ENCODE measurements at places on chromosomes 6 and 20.

GRCh38 chr6:139271056-139271455 is 20.7 kb downstream of the TXLNB start:
- peak; percentile 39 for DNase-seq

DNA sequence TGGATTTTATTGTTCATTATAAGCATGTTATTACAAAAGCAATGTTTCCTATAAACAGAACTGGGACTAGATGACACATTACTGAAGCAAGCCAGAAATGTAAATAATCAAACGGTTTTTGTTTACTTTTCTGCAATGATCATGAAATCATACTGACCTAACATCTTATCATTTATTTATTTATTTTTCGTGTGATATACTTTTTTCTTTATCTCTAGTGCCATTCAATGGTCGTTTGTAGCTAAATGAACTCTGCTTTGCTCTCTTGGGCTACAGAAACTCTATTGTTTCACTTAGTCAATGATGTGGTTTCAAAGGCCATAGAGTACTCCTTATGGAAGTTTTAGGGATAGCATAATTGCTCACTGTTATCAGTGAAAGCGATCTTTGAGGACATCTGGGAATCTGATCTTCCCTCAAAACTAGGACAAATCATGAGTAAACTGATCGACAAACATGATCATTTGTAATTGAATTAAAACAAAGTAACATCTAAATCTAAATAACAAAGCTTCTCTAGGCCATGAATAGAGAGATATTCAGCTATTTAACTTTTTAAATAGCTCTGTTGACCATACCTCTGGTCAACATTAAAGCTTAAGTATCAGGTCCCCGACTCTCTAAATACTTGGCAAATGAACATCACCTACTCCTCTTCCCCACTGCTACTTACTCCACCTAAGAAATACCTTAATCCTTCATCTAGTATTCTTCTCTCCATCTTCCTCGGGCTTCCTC is 933.4 kb downstream of the TFAP2A start:
- DNase-seq, result peak; percentile 42

GRCh38 chr6:138492871-138493270 is 6.4 kb downstream of the NHSL1 start:
- no peak for DNase-seq

- DNase-seq, result no peak
Measured at GRCh38 chr6:816510-817084, 123.7 kb upstream of the EXOC2 start.

DNA sequence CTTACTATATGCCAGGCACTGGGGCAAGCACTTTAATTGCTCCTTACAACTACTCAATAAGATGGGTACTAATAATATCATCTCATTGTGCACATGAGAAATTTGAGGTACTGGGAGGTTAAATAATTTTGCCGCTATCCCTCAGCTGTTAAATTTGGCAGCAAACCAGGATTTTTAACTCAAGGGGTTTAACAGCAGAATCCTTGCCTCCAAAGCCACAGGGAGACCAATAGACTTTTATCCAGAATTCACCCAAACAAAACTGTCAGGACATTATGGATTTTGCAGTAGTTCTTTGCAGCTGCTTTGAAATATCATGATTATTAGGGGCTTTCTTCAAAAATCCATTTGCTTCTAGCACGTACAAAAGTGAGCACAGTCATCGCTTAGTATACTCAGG is 136.2 kb downstream of the RPS12 start:
- DNase-seq, result no peak

GRCh38 chr6:36925809-36926208 is 28.7 kb upstream of the PI16 start:
- DNase-seq, result no peak

GRCh38 chr6:104505838-104506237 is 353.9 kb downstream of the HACE1 start:
- no peak for DNase-seq

DNA sequence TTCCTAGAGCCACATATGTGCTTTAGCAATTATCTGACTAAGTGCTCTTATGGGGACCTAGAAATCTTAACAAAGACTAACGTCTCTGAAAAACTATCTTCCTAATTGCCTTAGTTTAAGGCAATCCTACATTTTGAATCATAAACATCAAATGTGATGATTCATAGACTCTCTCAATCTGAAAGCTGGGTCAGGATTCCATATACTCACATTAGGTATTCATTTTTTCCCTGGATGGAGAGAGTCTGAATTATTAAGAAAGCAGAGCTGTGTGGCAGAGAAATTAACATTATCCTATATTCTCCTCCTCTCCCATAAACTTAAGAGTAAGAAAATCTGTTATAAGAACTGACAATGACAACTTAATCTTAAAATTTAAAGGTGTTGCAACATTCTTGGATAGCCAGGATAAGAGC is 1.6 kb upstream of the PRL start:
- no peak for DNase-seq

DNA sequence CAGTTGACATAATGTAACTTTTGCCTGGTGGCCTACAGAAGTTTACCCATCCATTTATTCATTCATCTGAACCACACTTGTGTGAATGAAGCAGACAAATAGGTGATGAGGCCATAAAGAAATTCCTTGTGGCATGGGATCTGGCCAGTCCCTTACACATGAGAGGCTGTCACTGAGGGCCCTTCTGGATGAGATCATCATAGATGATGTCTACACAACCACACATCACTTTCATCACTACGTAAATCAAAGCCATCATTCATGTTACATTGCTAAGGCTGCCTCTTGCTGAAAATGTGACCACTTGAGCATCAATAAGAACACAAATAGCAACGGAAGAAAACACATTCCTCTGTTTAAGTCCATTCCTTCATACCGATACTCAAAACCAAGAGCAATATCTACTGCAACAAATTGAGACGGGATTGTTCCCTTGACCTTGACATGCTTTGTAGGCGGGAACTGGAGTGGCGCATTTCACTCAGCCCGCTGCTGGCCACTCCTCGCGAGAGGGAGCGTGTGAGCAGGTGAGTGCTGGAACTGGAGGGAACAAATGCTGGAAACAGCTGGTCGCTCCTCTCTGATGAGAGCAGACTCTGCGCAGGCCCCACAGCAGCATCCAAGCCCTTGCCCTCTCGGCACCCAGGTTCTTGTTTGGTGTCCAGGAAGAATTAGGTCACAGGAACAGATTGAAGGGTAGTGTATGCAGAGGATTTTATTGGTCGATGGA is 49.3 kb downstream of the FAM50B start:
- DNase-seq, result no peak

DNA sequence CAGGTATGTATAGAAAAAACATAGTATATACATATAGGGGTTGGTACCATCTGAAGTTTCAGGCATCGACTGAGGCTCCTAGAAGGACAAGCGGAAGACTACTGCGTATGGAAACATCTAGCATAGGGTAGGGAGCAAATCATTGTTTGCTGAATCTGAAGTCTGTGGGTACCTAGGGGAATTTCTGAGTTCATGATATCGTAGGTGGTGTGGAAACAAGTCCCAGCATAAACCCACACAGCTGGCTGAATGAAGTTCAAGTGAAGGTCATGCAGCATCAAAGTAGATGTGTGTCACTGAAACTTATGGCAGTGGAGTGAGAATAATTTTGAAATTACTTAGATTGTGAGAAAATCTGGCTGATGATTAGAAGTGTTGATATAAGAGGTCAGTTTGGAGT is 39.4 kb downstream of the MAP7 start:
- no peak for DNase-seq

DNA sequence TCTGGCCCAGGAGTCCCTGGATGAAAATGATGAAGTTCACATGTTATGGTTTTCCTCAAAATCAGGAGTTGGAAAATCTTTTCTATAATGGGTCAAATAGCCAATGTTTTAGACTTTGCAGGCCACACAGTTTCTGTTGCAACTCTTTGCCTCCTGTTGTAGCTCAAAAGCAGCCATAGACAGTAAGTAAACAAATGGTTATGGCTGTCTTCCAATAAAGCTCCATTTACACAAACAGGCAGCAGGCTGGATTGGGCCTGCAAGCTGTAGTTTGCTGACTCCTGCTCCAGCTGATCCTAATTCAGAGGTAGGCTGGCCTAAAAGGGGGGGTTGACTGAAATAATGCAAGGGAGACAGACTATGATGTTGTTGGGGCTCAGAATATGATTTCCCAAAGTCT is 33.0 kb downstream of the METTL24 start:
- no peak for DNase-seq

- DNase-seq, result peak; percentile 32
Measured at GRCh38 chr6:84348801-84349200, 121.4 kb upstream of the CEP162 start.

GRCh38 chr6:152068622-152069261 is 261.3 kb downstream of the ESR1 start:
- DNase-seq, result no peak

GRCh38 chr20:59632541-59633113 is 28.3 kb downstream of the PHACTR3 start:
- DNase-seq, result no peak

Measured in HT1080 (cell line).